MM.1S (cell line): ENCODE measurements at places on chromosomes 2 and 18.

GRCh38 chr2:233435436-233436190 is 81.3 kb downstream of the DGKD start:
- DNase-seq: no peak

GRCh38 chr2:216792222-216793021 is 67.4 kb downstream of the TNP1 start:
- no peak for DNase-seq

DNA sequence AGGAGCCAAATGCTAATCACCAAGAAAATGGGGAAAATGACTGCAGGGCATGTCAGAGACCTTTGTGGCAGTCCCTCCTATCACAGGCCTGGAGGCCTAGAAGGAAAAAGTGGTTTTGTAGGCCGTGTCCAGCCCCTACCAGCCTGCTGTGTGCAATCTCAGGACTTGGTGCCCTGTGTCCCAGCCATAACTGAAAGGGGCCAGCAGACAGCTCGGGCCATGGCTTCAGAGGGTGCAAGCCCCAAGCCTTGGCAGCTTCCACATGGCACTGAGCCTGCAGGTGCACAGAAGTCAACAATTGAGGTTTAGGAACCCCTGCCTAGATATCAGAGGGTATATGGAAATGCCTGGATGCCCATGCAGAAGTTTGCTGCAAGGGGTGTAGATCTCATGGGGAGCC is 391.2 kb upstream of the FSIP2 start:
- DNase-seq: no peak

- peak; percentile 52 for DNase-seq
Observed at GRCh38 chr2:231648579-231649174, 56.0 kb downstream of the TEX44 start.

- no peak for DNase-seq
Observed at GRCh38 chr2:238006510-238006909, 39.7 kb downstream of the UBE2F start.

DNA sequence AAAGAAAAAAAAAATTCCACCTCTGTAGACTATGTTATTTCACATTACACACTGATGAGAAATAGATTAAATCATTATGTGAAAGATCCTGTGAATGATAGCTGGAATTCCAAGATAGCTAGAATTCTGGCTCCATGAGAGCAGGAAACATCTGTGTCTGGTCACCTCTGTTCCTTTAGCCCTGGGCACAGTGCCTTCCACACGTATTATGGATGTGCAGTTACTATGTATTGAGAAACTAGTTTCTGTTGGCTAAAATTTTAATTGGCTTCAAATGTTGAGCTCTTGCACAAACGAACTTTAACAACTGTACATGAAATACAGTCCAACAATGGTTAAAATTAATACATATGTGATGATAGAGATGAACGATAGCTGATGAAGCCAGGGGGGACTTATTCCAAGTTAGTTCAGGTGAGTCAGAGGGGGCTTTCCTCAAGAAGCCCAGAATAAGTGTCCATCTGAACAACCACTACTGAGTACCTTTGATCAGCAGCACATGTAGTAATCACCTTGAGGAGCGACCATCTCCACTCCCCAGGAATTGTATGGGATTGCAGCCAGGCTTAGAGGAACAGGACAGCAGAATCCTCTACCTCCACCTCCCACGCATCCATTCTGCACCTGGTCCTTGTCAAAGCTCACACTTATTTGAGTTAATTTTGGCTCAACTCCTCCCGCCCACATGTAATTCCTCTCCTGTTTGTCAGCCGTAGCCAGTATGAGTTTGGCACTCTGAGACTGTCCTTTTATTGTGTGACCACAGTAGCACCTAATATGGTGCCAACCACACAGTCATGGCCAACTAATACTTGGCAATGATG is 68.6 kb downstream of the NABP1 start:
- no peak for DNase-seq

DNA sequence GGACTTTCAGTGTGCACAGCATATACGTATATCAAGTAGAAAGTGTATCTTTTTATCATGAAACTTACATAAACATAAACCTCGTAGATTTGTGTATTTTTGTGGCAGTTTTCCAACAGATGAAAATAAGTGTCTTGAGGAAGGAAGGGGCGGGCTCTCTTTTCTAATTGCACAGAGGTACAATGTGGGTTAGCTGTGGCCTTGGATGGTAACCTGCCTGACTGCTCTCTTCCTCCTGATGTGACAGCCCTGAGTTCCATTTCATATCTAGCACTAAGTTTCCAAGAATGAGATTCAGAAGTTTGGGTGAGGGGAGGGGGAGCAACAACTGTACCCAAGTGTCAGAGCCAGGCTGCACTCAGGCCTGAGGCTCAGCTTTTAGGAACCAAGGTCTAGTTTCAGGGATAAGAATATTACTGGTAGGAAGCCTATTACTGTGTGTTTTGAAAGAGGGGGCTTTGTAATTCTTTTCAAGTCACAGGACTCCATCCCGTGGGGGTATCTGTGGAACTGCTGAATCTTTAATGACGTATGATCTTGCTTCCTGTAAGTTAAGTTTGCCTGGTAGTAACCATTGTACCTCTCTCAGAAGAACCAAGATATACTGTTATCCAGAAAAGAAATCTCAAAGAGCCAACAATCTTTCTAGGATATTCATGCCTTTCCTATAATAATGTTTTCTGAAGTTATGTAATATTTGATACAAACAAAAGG is 483.7 kb downstream of the PTPRM start:
- DNase-seq: no peak

DNA sequence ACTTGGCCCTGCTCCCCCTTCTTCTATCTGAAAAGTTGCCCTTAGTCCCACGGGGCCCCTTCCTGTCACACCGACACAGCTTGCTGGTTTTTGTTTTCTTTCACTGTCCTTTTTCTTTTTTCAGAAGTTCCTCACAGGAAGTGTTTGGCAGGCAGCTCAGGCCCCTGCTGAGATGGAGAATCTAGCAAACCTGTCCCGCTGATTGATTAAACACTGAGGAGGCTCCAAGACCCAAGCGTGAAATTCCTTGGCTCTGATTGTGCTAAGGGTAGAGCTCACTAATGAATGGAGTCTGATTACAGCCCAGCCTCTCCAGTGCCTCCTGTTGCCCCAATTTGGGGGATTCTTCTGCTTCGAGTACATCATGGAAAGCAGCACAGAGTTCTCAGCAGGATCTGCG is 365.9 kb upstream of the MEX3C start:
- DNase-seq: no peak

GRCh38 chr2:30191107-30191506 is 40.2 kb upstream of the LBH start:
- no peak for DNase-seq

DNA sequence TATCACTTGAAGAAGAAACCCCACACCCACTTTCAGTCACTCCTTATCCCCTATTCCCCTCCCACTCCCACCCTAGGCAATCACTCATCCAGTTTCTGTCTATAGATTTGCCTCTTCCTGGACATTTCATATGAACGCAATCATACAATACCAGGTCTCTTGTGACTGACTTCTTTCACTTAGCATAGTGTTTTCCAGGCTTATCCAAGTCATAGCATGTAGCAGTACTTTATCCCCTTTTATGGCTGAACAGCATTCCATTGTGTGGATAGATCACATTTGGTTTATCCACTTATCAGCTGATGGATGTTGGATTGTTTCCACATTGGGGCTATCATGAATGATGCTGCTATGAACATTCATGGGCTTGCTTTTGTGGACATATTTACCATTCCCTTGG is 6.6 kb downstream of the CFAP221 start:
- DNase-seq: no peak

DNA sequence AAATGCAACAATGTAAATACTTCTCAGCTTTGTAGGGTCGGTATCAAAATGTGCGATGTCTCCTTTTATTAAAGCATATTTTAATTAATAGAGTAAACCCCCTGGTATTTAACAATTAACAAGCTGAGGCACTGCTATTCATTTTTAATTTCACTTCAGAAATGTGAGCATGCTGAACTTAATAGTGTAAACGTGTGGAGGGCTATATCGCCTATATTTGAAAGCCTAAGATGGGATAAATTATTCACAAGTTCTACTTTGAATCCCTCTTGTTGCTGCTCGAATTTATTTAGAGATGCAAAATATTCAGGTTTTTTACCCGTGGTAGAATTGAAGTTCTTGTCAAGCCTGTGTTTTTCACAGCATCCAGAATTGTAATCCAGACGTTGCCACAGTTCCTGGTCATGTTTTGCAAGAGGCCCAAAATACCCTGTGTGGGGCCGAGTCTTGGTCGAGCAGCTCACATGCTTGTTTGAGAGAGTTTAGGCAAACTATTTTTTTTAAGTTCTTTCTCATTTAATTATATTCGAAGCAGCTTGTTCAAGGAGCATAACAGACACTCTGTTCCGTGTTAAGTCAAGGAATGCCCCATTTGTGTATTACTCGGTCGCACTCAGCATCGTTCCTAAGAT is 2.5 kb downstream of the SALL3 start:
- DNase-seq: no peak

DNA sequence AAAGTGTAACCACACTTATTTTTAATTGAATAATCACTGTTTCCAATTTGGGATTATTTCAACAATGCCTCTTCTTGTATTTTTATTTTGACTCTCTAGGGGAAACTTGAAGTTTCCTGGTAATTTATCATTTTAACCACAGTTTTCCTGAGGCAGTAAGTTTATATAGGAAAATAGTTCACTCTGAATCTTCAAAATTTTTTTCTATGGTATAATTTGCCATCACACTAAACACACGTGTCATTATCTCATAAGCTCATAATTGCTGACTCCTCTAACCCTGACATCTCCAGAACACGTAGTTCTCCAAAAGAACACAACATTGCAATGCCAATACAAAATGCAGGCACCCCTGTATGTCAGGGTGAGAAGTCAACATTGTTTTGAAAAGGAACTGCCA is 102.2 kb upstream of the FZD7 start:
- no peak for DNase-seq

GRCh38 chr2:144896341-144896740 is 376.4 kb upstream of the ZEB2 start:
- no peak for DNase-seq

DNA sequence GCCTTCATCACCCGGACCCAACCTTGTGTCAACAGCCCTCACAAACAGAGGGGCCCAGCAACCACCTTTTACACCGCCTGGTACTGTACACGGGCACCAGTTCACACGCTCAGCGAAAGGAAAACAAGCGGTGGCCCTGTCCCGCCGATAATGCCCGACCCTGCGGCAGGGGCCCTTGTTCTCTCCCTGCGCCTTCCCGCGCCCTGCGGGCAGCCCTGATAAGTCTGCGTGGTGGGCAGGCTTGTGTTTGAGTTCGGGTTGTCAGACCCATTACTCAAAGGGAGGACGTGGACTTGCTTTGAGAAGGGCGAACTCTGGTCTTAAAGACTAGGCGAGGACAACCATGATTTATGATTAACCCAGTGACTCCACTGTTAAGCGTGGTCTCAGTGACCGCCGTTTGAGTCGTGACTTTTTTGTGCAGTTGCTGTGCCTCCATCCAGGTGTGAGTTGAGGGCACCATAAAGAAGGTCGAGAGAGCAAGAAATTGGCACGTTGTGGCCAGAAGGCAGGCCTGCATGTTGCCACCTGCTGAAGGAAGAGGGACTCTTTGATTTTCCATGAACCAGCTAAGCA is 167.4 kb upstream of the GATA6 start:
- no peak for DNase-seq

DNA sequence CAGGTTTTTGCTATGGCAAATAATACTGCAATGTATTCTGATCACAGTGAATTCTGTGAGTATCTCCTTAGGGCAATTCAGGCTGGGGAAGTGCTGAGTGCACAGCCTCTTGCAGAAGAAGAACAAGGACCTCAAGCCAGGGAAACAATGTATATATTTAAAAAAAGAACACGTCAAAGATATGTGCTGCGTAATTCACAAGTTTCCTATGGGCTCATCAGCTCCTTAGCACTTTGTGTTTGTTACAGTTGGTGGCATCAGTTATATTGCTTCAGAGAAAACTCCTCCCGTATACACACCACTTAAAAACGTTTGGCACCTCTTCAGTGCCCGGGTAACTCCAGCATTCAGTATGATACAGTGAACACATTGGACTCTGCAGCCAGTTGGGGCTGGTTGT is 16.5 kb upstream of the MARCO start:
- DNase-seq: no peak

GRCh38 chr2:204049635-204050034 is 113.1 kb downstream of the ICOS start:
- DNase-seq: peak; percentile 83

GRCh38 chr18:5144629-5145028 is 52.4 kb downstream of the AKAIN1 start:
- DNase-seq: no peak

GRCh38 chr2:142306131-142306530 is 175.3 kb upstream of the LRP1B start:
- DNase-seq: no peak

DNA sequence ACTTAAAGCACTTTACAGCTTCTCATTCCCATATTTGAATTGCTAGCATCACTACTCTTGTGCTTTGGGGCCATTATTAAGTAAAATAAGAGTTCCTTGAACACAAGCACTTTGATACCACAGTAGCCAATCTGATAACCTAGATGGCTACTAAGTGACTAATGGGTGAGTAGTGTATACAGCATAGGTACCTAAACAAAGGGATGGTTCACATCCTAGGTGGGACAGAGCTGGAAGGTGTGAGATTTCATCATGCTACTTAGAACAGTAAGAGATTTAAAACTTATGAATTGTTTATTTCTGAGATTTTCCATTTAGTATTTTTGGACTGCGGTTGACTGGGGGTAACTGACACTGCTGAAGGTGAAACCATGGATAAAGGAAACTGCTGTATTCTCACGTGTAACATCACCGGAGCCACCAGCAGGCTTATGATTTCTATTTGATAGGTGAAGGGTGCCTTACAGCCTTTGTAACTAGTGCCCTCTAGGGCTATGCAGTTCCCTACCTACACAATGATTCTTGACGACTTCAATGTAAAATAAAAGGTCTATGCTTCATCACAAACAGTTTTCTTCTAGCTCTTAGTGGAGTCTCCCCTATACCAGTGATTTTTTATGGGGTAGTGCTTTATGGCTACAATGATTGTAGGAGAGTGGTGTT is 22.1 kb upstream of the CRIM1 start:
- DNase-seq: no peak

- DNase-seq: no peak
Observed at GRCh38 chr2:145157741-145158591, 638.0 kb upstream of the ZEB2 start.

GRCh38 chr2:157902692-157903091 is 26.6 kb upstream of the ACVR1 start:
- DNase-seq: no peak

DNA sequence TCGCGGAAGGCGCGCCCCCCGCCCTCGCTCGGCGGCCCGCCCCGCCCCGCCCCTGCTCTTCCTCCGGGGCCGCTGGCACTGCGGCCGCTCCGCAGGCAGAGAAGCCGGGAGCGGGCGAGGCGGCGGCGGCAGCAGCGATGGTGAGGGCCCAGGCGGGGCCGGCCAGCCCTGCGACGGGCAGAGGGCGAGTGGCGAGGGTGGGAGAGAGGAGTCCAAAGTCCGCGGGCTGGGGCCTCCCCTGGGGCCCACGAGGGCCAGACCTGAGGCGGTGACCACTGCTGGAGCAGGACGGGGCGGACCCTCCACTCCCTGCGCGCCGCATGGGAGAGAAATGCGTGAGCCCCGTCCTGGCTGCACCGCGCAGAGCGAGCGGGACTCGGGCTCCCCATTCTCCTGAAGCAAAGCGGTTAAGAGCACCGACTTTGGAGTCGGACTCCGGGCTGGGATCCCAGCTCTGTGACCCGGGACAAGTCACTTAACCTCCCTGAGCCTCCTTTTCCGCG is at the start of gene VAMP5:
VAMP5 (plus strand) TSS at position 78 of the 503 bp plus-strand sequence; CDS start at position 138, 60 bp downstream.
- DNase-seq: no peak

- DNase-seq: no peak
Observed at GRCh38 chr2:11808016-11808400, 61.6 kb downstream of the LPIN1 start.
